Stimulated activated CD8-positive, alpha-beta memory T cell treated with anti-CD3 and anti-CD28 coated beads, Interleukin-7, amount 100 ng/mL, for 1 hour (primary cell): ENCODE measurements at places on chromosomes 2 and 18.

GRCh38 chr2:37287966-37288365, 36.7 kb downstream of the PRKD3 start:
- DNase-seq = no peak

DNA sequence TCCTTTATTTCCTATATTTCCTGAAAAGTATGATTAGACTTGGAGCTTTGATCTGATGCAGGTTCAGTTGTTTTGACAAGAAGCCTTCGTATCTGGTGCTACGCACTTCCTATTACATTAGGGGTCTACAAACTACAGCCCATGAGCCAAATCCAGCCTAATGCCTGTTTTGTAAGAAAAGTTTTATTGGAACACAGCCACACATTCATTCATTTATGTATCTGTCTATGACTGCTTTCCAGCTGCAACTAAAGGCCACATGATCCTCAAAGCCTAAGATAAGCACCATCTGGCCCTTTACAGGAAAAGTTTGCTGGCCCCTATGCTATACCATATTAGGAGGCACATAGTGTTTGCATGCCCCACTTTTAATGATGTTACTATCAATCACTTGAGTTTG, 26.0 kb downstream of the EIF2AK3 start:
- DNase-seq = no peak

- no peak for DNase-seq
Measured at GRCh38 chr2:152443771-152444170, 108.8 kb downstream of the FMNL2 start.

DNA sequence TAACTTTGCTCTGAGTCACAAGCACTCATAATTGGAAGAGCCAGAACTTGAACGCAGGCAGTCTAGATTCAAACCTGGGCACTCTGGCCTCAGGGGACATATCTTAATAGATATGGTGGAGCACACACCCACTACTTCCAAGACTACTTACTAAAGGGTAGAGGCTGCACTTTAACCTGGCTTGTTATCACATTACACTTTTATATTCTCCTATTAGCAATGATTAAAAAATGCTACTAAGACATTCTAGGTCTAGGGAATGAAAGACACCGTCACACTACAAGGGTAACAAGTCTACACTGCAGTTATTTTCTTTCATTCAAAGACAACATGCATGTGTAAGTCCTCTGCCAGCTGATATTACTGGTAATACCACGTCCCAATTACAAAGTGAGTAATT, 258.8 kb downstream of the ZNF521 start:
- DNase-seq = no peak
